Activated T-helper 1 cell treated with anti-CD3 and anti-CD28 coated beads, Interleukin-12 subunit alpha, Interleukin-12 subunit beta, Interleukin-2, Interleukin-4 antibody, amounts not matched to agents 30 ng/mL and 10 ng/mL and 1 ng/mL, durations not matched to agents 14 hours and 24 hours and 36 hours (primary cell): ENCODE measurements at places on chromosomes 3 and 15. TPM values are rescaled to one million over a fixed set of nuclear protein-coding genes. Genes with fewer than 3 reads are reported as not detected.
A peak's percentile ranks its signal among the peaks of the same experiment; 100 is the strongest.

The NR2E3 gene
- not detected in 2 replicates for total RNA-seq

The CSPG5 gene
- total RNA-seq = 1.4 and 1.7 TPM in 2 replicates

The SCAANT1 gene
- not detected in 2 replicates for total RNA-seq

The ZNF502 gene
- 0.54 and 0.73 TPM in 2 replicates for total RNA-seq

The SMAD6 gene
- 0.34 and 0.83 TPM in 2 replicates for total RNA-seq

The RASL12 gene
- total RNA-seq = not detected in 2 replicates

The NUTM1 gene
- total RNA-seq = not detected in 2 replicates

The IGDCC3 gene
- not detected in 2 replicates for total RNA-seq

The DCUN1D1 gene
- 63.2 and 67.2 TPM in 2 replicates for total RNA-seq

The MED12L gene
- 4.9 and 5.1 TPM in 2 replicates for total RNA-seq

- DNase-seq = no peak
Observed at GRCh38 chr3:138461246-138461645, 26.8 kb downstream of the ESYT3 start.

GRCh38 chr3:42216931-42217333 lies 49.1 kb downstream of the CCK start:
- no peak for DNase-seq

DNA sequence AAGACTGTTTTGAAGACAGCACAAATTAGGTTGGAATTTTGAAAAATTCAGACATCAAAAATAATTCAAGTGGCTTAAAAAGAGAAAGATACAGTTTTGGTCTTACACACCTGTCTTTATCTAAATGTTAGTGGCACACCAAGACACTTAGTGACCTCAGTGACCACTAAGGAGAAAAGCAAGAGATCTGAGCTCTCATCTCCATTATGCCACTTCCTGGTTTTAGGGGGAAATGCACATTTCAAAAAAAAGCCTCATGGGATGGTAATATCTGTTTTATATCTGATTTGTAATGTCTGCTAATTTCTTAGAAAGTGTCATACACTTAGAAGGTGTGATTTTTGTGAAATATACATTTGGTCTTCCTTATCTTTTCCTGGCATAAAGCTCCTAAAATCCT lies 16.4 kb downstream of the IL12A start:
- DNase-seq = no peak

DNA sequence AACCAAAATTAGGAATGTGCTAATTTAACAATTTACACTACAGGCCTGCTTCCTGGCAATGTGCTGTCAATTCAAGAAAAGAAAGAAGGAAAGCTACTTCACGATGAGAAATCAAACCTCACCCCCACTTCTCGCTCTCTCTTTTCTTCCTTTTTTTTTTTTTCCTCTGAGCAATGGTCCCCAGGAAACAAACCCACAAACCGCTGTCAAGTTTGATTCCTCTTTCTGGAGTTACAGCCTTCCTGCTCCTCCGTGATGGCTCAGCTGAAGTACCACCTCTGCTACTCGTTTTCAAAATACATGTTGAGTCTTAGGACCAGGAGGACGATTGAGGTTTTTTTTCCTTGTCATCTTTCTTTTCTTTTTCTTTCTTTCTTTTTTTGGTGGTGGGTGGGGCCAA lies 3.4 kb upstream of the TRIM71 start:
- DNase-seq = no peak

GRCh38 chr3:2888592-2888991 lies 221.6 kb downstream of the IL5RA start:
- DNase-seq = no peak

DNA sequence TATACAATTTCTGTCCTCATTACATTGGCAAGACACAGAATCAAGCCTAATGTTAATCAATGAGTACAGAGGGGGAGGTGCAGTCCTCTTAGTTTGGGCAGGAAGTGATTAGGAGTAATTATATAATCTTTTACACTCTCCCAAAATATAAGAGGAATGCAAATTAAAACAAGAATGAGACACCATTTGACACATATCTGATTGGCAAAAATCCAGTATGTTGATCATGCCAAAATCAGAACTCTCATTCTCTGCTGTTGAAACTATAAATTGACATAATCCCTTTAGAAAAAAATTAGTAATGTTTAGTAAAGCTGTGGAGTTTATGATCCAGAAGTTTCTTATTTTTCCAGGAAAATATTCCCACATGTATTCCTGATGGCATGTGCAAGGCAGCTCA lies 373.4 kb downstream of the EPHA6 start:
- DNase-seq = no peak

- DNase-seq = no peak
Observed at GRCh38 chr15:70280781-70281180, 183.1 kb upstream of the TLE3 start.

- DNase-seq = no peak
Observed at GRCh38 chr3:69553888-69554287, 168.0 kb upstream of the FRMD4B start.

DNA sequence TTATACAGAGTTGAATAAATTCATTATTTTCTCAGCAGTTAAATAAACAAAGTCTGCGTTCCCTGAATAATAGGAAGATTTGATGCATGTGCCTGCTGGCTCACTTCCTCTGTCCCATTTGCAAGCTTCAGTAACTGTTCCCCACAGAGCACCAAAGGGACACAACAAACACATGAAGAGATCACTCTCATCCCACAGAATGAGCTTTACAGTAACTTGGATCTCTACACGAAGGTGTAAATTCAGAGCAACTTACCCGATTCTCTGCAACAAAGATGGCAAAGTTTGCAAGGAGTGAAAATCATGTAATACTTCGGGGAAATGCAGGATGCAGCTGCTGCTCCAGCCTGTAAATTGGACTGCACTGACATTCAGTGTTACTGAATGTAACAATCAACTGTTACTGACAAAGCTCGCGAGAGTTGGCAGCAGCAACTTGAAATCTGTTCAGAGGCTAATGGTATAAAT lies at the start of gene BCHE:
TSS of gene BCHE (minus strand) at position 366 of the 468 bp plus-strand sequence. CDS start 6,390 bp downstream, outside the sequence.
- no peak for DNase-seq

GRCh38 chr15:43277901-43278300 lies 11.2 kb upstream of the TGM5 start:
- no peak for DNase-seq

DNA sequence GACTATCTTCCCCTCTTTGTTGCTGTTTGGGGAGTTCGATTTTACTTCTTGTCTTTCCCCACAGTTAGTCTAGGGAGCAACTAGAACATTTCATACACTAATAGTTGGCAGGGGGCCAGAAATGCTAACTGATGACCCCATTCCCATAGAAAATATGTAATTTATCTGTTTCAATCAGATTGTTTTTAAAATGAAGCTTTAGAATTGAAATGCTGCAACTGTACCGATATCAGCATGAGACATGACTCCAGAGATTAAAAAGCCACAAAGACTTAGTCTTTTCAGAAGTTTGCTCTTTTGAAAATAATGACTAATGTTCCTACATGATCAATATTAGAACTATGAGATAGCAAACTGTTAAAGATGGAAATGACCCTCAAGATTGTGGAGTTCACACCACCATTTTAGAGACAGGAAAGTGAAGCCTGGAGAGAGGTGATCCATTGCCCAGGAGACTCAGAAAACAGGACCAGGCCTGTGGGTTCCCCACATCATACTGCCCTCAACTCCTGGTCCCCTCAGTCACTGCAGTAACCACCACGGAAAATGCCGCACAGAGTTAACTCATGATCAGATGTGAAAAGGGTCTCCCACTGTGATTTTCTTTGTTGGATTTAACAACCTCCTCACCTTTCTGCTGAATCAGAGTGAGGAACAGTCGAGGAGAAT lies 130.3 kb downstream of the CHDH start:
- DNase-seq = no peak

DNA sequence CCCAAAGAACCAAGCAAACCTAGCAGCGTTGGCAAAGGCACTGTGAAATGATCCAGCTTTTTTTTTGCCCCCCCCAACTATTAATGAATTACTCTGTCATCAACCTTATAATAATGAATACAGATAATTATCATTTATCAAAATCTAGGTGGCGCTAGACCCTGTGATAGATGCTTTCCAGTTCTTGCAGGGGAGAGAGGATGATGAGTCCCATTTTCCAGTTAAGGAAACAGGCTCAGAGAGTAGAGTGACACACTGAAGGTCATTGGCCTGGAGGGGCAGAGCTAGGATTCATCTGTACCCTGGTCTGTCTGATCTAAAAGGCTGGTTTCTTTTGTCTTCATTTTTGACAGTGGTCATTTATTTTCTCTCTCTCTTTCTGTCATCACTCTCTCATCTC lies 5.0 kb downstream of the ACOX2 start:
- DNase-seq = no peak

DNA sequence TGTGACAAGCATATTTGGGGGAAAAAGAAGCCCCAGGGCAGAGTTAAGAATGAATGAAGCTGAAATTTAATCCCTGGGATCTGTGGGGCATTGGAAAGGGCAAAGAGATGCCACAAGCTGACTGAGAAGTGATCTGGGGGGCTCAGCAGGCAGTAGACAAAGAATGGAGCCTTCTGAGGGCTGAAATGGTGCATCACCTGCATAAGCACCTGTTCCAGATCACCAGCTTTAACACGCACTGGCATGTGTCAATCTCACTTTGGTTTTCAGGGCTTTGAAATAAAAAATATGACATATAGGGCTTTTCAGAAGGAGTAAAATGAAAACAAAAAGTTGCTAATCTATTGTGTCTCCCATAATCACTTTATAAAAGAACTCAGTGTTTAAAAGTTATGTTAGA lies 210.8 kb upstream of the ARHGEF26 start:
- DNase-seq = no peak

- DNase-seq = peak; percentile 14
Observed at GRCh38 chr3:34016925-34017587, 218.6 kb downstream of the PDCD6IP start.

DNA sequence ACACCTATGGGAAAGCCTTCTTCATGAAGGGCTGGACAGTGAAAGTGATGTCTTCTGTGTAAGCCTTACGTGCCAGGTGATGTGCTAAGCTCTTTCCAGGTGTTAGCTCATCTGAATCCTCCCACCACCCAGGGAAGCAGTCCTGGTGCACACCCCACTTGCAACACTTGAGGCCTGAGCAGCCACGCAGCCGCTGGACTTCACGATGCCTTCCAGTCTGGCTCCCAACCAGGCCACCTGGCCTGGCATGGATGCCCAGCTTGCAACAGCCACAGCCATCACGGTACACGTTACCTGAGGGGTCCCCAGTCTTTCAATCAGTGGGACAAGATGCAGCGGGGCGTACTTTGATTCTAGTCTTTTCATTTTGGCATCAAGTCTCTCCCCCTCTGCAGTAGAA lies 35.8 kb downstream of the NIPA2 start:
- no peak for DNase-seq

DNA sequence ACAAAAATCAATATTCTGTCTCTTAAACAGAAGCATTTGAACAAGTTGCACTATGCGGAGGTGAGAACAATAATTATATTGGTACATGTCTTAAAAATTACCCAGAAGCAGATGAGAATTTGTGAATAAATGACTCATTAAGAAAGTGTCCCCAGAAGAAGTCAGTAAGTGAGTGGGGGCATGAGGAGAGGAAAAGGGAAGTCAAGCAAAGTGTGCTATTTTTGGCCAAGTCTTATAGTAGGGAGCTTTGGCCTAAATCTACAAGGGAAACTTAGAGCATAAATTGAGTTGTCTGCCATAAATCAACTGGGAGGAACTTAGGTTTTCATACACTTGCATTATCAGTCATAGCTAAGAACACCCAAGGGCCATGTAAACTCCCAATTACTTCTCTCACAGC lies 86.9 kb upstream of the SATB1 start:
- DNase-seq = no peak

DNA sequence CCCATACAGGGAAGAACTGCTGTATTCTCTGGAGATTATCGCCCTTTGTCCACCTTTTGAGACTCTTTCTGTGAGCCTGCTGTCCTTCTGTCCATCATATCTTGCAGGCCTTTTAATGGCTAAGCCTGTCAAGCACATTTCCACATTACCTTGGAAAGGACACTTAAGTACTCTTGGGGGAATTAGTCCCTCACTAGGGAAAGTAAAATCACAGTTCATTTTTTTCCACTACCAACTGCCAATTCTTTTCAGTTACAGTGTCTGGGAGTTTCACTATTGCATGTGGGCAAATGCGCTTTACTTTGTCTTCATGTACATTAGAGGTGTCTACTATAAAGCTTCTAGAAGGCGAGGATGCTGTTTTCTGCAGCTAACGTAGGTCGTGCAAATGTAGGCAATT lies 242.1 kb downstream of the NSUN3 start:
- no peak for DNase-seq

DNA sequence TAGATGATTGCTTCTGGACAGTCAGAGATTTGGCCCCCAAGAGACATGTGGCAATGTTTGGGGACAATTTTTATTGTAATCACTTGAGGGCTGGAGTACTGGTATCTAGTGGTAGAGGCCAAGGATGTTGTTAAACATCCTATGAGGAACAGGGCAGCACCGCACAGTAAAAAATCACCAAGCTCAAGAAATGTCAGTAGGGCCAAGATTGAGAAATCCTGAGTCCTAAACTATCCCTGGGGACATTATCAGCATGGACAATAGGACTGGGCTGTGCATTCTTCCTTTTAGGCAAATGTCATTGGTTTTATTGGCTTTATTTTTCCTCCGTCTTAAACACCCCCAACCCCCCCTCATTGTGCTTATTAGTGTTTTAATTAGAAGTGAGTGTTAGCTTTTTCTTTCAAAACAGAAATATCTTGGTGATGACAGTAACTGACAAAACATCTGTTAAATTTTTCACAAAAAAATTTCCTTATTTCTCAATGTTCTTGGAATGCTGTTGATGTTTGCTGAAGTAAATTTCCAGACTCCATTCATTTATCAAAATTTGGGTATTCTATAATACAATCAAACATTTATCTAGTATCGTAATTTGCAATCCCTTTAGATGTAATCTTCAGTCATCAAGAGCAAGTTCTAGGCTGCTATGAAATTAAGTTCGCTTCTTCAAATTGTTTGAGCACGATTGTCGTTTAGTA lies 944.4 kb downstream of the VGLL3 start:
- no peak for DNase-seq

- no peak for DNase-seq
Observed at GRCh38 chr3:148066802-148067201, 630.9 kb upstream of the AGTR1 start.

GRCh38 chr3:72666447-72666755 lies 181.8 kb downstream of the SHQ1 start:
- no peak for DNase-seq

DNA sequence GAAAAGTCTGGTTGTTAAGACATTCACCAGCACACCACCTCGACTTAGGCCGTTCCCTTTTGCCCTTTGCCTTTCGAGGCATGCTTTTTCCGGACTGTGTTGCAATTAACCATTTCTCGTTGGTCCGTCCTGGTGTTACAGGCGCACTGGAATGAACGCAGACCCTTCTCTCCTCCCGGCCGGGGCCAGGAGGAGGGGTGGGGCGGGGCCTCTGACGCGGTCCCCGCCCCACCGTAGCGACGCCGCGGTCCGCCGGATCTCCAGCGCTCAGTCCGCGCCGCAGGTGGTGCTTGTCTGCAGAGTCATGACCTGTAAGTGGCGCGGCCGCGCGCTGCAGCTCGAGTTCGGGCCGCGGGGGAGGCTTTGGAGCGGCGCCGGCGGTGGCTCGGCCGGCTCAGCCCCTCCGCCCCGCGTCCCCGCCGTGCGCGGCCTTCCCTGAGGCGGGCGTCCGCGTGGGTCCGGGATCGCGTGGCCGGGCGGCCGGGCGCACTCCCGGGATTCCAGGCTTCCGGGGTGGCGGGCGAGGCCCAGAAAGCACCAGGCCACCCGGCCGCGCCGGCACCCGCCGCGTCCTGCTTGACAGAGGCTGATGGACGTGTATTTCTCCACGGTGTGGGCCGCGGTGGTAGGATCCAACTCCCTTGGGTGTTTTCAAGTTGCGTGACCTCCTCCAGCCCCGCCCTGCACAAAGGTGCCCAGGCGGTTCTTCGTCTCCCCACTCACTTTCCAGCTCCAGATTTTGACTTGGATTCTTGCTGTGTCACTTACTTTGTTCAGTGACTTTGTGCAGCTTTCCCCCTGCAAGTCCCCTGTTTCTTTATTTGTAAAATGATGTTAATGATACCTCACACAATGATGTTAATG lies at the start of gene NIT2:
TSS of gene NIT2 (plus strand) at position 270 of the 864 bp plus-strand sequence. CDS start at position 305, 35 bp downstream.
- peak; percentile 73 for DNase-seq
